ENCODE measurements at places on chromosomes 2 and 18.
A peak's percentile ranks its signal among the peaks of the same experiment; 100 is the strongest.

- H3K4me1 ChIP-seq: no peaks in the 10 kb centered on the region
- no peak for DNase-seq
- no peak overlapping the region for H3K27ac ChIP-seq
These were observed 414.6 kb downstream of the DLGAP1 start for GRCh38 chr18:4040391-4041092.

DNA sequence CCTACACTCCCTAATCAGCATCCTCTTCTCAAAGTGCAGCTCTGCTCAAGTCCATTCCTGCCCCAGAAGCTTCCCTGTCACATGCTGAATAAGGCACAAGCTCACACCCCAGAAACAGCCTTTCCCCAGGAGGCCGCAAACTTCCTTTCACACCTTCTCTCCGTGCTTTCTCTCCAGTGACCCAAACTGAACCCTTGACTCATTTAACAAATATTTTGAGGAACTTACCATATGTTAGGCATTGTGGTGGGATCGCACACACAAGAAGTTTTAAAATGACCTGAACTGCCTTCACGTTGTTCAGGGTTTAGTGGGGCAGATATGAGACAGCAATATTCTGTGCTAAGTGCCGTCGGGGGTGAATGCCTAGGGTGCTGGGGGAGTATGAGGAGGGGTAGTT lies 161.3 kb downstream of the INSIG2 start:
- no peaks in the 10 kb centered on the region for H3K36me3 ChIP-seq
- peaks cover 24% of the 10 kb centered on the region for H3K27me3 ChIP-seq
- H3K4me1 ChIP-seq: no peaks in the 10 kb centered on the region
- H3K27ac ChIP-seq: no peak overlapping the region
- H3K4me3 ChIP-seq: no peak overlapping the region
- DNase-seq: no peak

- DNase-seq: no peak
- no peaks in the 10 kb centered on the region for H3K36me3 ChIP-seq
- H3K4me1 ChIP-seq: peaks cover 16% of the 10 kb centered on the region
- H3K27me3 ChIP-seq: peaks cover 10% of the 10 kb centered on the region
- no peak overlapping the region for H3K27ac ChIP-seq
These were observed 52.5 kb upstream of the APCDD1 start for GRCh38 chr18:10401930-10402329.

GRCh38 chr2:70937866-70938585 lies 2.3 kb downstream of the ATP6V1B1 start:
- H3K4me3 ChIP-seq: no peak overlapping the region
- H3K36me3 ChIP-seq: no peaks in the 10 kb centered on the region
- H3K27ac ChIP-seq: no peak overlapping the region
- no peaks in the 10 kb centered on the region for H3K4me1 ChIP-seq

- H3K36me3 ChIP-seq: no peaks in the 10 kb centered on the region
- H3K27me3 ChIP-seq: peaks cover 2% of the 10 kb centered on the region
- no peaks in the 10 kb centered on the region for H3K4me1 ChIP-seq
These were observed 57.8 kb upstream of the TXNDC2 start for GRCh38 chr18:9827793-9828505.

DNA sequence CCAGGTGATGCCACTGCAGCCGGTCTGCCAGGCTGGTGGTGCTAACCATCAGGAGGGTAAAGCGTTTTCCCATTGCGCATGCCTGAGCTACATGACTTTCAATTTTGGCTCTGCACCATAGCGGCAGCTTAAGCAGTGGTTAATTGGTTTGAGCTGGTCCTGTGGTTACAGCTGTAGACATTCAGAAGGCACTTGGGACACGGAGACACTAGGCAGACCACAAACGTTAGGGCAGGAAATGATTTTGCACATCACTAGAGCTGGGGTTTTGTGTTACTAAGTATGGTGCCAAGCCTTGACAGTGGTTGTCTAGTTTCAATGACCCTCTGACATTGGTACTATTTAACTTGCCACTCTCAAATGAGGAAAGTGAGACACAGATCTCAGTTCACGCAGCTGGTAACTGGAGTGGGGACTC lies 28.9 kb upstream of the CNOT11 start:
- peak overlapping the region; percentile 71 for H3K4me3 ChIP-seq
- H3K27me3 ChIP-seq: no peaks in the 10 kb centered on the region
- H3K36me3 ChIP-seq: no peaks in the 10 kb centered on the region
- H3K27ac ChIP-seq: peak overlapping the region; percentile 82

- H3K27me3 ChIP-seq: no peaks in the 10 kb centered on the region
- no peak overlapping the region for H3K27ac ChIP-seq
- DNase-seq: no peak
- H3K36me3 ChIP-seq: peaks cover 39% of the 10 kb centered on the region
These were observed 129.3 kb downstream of the EXOC6B start for GRCh38 chr2:72696559-72696958.

DNA sequence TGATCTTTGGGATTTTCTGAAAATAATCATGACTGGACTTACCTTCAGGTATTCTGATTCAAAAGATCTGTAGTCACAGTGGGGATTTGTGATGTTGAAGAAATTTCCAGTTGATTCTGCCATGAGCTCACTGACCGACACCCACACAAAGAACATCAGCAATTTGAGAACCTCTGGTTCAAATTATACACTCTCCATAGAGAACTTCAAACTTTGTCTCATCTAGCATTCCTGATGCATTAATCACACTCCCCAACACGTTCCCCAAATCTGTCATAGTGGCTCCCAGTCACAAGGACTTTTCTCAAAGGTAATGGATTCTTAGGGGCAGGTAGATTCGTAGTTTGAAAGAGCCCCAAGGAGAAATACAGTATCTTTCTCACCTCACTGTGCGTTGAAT lies 584.3 kb downstream of the FBXO15 start:
- DNase-seq: no peak
- H3K4me3 ChIP-seq: no peak overlapping the region
- no peak overlapping the region for H3K27ac ChIP-seq
- no peaks in the 10 kb centered on the region for H3K36me3 ChIP-seq
- H3K4me1 ChIP-seq: no peaks in the 10 kb centered on the region

GRCh38 chr18:26335156-26335555 lies 108.9 kb downstream of the TAF4B start:
- H3K27ac ChIP-seq: no peak overlapping the region
- DNase-seq: no peak
- H3K4me3 ChIP-seq: no peak overlapping the region
- H3K36me3 ChIP-seq: peaks cover 5% of the 10 kb centered on the region
- no peaks in the 10 kb centered on the region for H3K27me3 ChIP-seq

GRCh38 chr2:232238108-232238507 lies 140.4 kb upstream of the ALPP start:
- H3K36me3 ChIP-seq: peaks cover 32% of the 10 kb centered on the region
- peak overlapping the region; percentile 74 for H3K27ac ChIP-seq
- H3K27me3 ChIP-seq: no peaks in the 10 kb centered on the region
- DNase-seq: no peak
- H3K4me3 ChIP-seq: no peak overlapping the region

GRCh38 chr2:148867079-148867769 lies 7.8 kb upstream of the KIF5C start:
- H3K4me3 ChIP-seq: no peak overlapping the region
- no peak overlapping the region for H3K27ac ChIP-seq
- H3K4me1 ChIP-seq: peaks cover 3% of the 10 kb centered on the region
- H3K36me3 ChIP-seq: peaks cover 2% of the 10 kb centered on the region

- peaks cover 8% of the 10 kb centered on the region for H3K4me1 ChIP-seq
- H3K27me3 ChIP-seq: no peaks in the 10 kb centered on the region
- DNase-seq: no peak
- peak overlapping the region; percentile 89 for H3K27ac ChIP-seq
- peak overlapping the region; percentile 62 for H3K4me3 ChIP-seq
These were observed 831 bp upstream of the D2HGDH start for GRCh38 chr2:241733391-241734207.

DNA sequence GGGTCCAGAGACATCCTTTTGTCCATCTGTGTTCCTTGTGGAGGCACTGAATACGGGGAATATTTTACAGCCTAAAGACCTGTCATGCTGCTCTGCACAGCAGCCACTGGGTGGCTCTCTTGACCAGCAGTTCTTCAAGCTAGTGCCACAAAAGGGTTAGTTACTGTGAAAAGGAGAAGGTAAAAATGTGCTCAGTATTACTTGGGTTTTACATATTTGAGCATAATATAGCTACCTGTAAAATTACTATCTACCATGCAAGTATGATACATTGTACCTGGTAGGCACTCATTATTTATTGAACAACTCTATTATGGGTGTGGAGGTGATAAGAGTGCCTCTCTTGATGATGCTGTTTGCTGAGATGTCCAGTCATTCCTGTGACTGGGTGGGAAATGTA lies 23.6 kb downstream of the FZD5 start:
- DNase-seq: peak; percentile 31
- no peaks in the 10 kb centered on the region for H3K4me1 ChIP-seq
- H3K4me3 ChIP-seq: no peak overlapping the region
- H3K36me3 ChIP-seq: peaks cover 30% of the 10 kb centered on the region
- no peaks in the 10 kb centered on the region for H3K27me3 ChIP-seq
- H3K27ac ChIP-seq: no peak overlapping the region

GRCh38 chr2:1825046-1825445 lies 80.7 kb upstream of the PXDN start:
- no peak overlapping the region for H3K27ac ChIP-seq
- DNase-seq: no peak
- peaks cover 13% of the 10 kb centered on the region for H3K27me3 ChIP-seq
- no peak overlapping the region for H3K4me3 ChIP-seq

Measured in naive thymus-derived CD8-positive, alpha-beta T cell (primary cell).